Stromal cell of bone marrow (primary cell): ENCODE measurements at places on chromosomes 6 and 20.
A peak's percentile ranks its signal among the peaks of the same experiment; 100 is the strongest.

GRCh38 chr20:5735845-5736510 is 14.2 kb upstream of the SHLD1 start:
- no peak for DNase-seq

DNA sequence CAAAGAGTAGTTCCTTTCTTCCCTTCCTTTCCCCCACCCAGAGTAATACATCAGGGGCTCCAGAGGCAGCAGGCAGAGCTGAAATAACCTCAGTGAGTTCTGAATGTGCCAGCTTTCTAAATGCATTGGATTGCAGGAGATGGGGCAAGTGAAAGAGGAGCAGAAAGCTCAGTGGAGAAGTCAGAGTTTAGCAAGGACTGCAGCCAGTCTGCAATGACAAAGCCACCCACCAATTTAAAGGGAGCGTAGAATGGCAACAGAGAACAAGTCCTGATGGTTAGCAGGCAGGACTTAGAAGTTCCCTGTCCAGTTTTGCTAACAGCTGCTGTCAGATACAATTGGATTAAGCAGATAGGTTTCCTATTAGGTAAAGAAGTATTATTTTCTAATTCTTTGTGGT is 203.4 kb upstream of the RIN2 start:
- DNase-seq, result no peak

DNA sequence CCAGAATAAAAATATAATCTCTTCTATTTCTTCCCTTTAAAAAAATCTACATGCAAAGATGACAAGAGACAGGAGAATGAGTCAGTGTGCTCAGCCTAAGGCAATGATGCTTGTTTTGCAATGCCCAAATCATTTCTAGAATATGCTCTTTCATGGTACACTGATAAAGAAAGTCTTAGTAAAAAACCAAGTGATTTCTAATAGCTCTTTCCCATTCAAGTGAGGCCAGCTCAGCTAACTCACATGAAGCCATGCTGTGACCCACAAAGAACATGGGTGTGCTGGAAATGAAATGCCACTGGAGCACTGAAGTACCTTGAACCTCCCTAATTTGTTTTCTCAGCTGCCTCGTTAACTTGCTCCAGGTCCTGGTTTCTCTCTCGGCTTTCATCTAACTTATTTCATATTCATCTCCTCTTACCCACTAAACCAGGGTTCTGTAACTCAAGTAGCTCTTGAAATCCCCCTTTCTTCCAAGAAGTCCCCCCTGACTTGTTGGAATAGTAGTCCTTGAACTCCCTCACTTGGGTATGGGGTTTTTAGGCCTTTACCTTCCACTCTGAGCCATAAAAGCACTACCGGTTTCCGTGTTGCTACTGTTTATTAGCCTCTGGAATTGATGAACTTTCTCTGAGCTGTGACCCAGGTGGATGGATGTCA is 92.7 kb downstream of the IRF4 start:
- DNase-seq, result no peak

DNA sequence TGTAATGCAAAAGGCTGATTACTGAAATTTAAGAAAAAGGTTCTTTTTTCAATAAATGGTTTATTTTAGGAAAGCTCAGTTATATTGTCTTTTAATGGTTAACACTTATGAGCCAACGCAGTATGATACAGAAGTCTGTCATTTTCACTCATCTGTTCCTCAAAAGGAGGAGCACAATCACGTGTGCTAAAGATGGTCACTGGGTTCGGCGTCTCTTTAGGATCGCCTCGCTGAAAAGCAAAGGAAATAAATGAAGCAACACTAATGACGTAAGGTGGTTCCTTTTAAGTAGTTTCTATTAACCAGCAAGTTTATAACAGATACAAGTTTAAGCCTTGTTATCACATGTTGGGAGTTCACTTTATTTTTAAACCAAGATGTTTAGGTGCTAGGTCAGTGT is 125.7 kb downstream of the MAP3K4 start:
- no peak for DNase-seq

DNA sequence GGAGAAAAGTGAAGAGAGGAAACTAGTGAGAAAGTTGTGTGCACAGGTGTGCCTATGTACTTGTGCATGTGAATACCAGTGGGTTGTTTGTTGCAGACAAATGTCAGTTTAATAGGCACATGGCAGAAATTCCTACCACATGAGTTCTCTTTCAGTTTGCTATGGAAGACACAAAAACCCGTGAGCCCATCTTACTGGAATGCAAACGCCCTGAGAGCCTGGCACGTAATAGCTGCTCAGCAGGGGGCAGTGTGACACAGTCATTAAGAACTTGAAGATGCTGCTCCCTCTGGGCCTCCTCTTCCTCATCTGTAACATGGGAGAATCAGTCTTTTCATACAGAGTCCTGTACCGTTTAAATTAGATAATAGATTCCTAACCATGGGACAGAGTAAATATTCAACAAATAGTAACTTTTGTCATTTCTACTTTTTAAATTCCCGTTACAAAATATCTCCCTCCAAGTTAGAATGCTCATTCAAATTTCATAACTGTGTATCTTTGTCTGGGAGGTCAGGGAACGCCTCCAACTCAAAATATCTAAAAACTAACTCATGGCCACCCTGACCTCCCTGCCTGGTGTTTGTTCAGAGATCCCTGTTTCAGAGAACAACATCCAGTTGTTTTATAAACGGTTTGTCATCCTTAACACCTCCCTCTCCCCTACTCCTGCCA is 802.9 kb downstream of the MAFB start:
- peak; percentile 72 for DNase-seq

- DNase-seq, result peak; percentile 92
These were observed 612.3 kb downstream of the UTRN start for GRCh38 chr6:144897441-144897921.

DNA sequence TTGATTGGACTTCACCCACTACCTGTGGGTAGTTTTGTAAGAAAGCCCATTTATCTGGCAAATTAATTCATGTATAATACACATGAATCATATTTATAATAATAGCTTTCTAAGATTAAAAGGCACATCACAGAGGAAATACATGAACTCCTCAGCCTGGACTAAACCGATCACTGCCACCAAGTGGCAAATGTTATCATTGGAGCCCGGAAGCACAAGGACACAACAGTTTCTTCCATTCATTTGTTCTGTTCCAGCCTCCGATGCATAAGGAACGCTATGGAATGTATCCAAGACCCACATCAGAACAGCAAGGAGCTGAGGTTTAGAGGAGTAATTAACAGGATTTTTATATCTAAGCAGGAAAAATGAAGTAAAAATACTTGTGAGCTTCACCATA is 13.9 kb upstream of the IPCEF1 start:
- DNase-seq, result peak; percentile 45

- DNase-seq, result no peak
These were observed at the start of gene PAX1 for GRCh38 chr20:21705575-21706260. PAX1 (plus strand) TSS chr20:21705664; CDS start chr20:21705713, 49 bp downstream.

GRCh38 chr6:97306544-97307320 is 23.7 kb upstream of the MMS22L start:
- no peak for DNase-seq

DNA sequence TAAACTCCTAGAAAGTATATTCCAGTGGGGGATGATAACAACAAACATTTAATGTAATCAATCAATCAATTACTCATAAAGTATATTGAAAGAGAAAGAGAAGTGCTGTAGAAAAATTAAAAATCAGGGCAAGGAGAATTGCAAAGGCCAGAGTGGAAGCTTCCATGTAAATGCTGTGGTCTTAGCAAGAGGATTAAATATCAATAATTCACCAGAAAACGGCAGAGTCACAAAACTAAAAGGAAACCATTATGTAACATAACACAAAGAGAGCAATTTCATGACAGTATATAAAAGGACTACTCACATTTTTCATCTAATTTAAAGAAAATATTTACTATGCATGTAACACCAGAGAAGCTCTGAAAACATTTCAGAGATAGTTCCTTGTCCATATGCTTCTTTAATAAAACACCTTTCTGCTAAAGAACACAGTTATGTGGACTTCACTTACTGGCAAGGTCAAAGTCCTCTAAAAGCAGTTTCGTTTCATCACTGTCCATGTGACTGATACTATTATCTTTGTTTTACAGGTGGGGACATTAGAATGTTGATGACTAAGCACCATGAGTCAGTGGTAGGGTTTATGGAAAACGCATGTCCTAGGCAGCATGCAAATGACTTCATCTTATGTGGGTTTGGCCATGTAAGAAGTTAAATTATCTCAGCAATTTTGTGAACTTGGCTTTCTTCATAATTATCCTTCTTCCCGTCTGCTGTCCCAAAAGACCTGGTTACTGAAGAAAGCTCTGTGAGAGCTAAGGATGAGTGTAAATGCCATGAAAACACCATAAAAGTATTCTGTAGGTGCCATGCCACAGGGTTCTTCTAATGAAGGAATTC is 185.8 kb upstream of the TENT5A start:
- peak; percentile 79 for DNase-seq

- DNase-seq, result no peak
These were observed 24.3 kb upstream of the TAB2 start for GRCh38 chr6:149293244-149293643.

- DNase-seq, result no peak
These were observed 29.6 kb downstream of the BACH2 start for GRCh38 chr6:90266905-90267621.

- peak; percentile 97 for DNase-seq
These were observed 256.5 kb upstream of the RREB1 start for GRCh38 chr6:6851059-6851948.

- peak; percentile 75 for DNase-seq
These were observed 5.1 kb upstream of the POPDC3 start for GRCh38 chr6:105184921-105185320.

GRCh38 chr20:24948939-24949679 is at the start of gene CST7:
CST7 (plus strand) TSS chr20:24949269; CDS start chr20:24949506, 237 bp downstream.
- DNase-seq, result no peak

- DNase-seq, result no peak
These were observed 239.6 kb downstream of the LRFN2 start for GRCh38 chr6:40347571-40348011.

DNA sequence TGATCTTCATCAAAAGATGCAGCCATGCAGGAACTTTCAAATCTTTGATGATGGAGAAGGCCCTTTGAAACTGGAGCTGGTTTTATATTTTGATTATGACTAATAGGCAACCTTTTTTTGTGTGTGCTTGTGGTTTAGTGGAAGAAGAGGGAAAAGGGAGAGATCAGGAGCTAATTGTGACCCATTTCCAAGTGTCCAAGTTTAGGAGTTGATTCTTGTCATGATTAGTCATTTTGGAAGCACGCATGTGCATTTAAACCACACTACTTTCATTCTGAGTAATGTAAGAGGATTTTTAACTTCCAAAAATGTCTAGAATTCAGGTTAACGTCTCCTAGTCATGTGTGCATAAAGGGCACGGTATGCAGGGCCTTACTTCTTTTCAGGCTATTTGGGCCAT is 3.5 kb downstream of the FOXO3 start:
- DNase-seq, result peak; percentile 91

GRCh38 chr6:156016186-156016976 is 560.7 kb upstream of the NOX3 start:
- DNase-seq, result no peak

DNA sequence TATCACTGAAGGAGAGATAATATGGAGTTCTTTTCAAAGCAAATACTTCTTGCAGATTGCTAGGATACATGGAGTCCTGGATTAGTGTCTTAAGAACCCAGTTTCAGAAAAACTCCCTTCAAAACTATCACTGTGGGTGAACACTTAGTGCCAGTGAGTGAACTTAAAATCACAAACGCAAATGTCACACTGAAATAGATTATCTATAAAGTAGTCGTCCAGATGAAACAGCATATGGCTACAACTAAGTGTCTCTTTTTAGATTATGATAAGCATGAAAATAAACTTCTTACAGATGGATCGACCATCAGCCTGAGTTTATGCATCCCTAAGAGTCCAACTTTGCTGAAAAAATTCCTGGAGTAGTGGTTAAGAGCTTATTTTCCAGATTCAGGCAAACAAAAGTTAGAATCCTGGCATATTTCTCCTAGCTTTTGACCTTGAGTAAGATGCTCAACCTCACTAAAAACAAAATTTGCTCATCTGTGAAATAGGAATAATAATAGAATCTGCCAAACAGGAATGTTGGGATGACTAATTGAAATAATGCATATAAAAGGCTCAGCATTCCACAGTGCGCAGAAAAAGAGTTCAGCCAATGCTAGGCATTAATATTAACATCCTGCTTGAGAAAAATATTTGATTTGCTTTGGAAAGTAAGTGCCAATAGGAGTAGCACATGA is 70.4 kb downstream of the DOK5 start:
- no peak for DNase-seq

DNA sequence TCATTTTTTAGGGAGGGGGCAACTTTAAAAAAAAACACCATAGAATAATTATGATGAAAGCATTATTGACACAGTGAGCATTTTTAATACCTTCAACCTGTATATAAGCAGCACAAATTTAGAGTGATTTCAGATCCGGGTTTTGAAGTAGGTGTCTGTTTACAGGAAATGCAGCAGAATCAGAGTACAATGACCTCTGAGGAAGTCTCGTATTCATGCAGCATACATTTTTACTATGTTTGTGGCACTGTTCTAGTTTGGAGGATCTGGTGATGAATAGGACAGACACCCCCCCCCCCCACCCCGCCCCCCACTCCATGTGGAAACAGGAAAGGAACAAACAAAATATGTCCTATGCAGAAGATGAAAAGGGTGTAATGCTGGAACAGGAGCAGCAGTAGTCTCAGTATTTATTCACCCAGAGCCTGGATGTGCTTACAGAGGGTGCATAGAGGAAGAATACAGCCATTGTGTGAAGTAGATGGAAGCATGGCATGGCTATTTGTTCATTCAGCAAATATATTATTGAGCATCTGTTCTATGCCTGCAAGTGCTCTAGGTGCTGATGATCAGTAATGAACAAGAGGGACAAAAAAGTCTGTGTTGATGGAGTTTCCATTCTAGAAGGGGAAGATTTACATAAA is 19.7 kb downstream of the VAPB start:
- no peak for DNase-seq

DNA sequence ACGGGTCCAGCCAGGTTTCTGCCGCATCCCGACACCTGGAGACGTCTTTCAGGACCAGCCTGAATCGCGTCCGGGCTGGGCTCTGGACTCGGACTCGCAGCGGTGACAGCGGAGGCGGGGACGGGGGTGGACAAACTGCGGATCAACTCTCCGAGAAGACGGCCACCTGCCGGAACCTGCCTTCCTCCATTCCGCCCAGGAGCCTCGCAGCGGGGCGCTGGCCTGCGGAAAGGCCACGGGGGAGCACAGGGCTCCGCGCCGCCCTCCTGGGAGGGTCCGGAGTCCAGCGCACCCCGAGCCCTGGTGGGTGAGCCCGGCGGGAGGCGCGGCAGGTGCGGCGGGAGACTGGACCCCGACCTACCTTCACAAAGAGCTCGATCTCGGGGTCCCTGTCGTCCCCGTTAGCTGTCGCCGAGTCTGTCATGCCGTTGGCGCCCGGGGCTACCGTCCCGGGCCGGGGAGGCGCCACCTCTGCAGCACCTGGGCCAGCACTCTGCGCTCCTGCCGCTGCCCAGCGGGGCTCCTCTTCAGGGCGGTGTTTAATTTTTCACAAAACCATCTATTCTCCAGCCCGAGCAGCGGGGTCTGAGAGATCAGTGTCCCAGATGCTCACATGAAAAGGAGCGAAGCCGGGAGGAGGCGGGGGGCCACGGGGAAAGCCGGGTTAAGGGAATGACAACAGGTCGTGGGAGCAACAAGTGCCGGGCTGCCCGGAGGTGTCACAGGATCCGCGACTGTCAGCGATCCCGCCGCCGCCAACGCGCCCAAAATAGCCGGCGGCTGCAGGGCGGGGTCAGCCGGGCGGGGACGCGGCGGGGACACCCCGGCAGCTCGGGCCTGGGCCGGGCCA is at the start of gene CLIC5:
CLIC5 (minus strand) TSS at position 742 of the 850 bp plus-strand sequence; CDS start at position 424, 318 bp downstream.
- DNase-seq, result no peak
